Hypothalamus (tissue), 51 donors: ENCODE measurements at places on chromosomes 2 and 18.

DNA sequence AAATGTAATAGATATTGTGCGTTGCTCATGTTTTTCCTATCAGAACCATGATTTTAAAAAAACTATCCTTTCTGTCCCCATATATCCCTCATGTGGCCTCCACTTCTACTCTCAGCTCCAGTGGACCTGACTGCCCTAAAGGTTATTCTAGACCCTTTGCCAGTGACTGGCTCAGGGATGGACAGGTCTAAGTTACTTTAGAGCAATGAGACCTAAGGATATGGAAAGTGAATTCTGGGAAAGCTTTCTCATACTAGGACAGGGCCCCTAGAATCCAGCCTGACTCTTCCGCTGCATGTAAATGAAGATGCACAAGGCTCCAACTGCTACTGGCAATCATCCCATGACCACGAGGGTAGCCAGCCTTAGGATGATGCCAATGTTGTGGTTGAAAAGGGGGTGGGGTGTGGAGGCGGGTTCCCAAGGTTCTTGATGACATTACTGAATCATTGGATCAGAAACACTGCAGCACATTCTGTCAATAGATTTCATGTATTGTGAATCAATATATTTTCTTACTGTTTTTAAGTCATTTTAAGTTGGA, 21.3 kb downstream of the C2orf69 start:
- no peak for DNase-seq

DNA sequence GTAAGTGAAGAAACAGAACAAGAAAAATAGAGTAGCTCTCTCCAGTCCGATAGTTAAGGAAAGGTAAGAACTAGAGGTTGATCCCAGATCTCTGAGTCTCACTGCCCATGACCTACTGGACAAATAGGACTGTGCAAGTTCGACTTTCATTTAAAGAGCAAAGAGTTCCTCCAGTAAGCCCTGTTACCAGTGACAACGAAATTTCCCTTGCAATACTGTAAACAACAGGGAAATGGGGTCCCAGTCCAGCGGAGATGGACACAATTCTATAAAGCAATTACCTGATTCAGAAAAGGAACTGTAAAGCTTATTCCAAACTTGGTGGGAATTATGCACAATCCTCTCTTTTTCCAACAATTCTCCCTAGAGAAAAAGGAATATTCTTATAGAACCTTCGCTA, 65.9 kb downstream of the XDH start:
- no peak for DNase-seq

GRCh38 chr18:78309307-78309706, 670.3 kb upstream of the SALL3 start:
- no peak for DNase-seq

DNA sequence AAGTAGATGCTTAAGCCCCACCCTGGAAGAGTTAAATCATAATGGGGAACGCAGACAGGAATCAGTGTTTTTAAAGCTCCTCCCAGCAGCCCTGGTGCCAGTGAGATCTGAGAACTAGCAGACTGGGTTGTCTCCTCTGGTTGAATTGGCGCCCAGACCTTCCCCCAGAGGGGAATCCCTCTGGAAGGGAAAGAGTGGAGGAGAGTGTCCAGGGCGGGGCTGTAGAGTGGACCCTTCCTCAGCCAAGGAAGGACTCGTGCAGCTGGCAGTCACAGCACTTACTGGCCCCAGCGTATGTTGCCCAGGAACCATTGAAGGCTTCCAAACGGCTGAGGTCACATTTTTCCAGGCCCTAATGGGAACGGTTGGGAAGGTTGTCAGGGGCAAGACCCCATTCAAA, 62.5 kb downstream of the TGOLN2 start:
- peak; percentile 33 for DNase-seq

- no peak for DNase-seq
Measured at GRCh38 chr2:232419245-232420072, 12.8 kb downstream of the ALPG start.

DNA sequence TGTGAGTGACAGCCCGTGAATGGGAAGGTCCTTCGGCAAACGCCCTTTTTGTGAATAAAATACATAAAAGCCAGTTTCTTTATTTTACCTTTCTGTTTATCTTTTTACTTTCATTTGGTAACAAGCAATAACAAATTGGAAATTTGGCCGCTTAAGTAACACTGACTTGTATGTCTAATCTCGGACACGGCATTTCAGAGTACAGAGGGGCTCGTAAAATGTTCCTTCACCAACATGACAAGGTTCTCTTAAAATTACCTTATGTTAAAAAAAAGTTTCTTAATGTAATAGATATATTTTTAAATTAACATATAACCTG, 558 bp upstream of the NEMP2 start:
- no peak for DNase-seq

DNA sequence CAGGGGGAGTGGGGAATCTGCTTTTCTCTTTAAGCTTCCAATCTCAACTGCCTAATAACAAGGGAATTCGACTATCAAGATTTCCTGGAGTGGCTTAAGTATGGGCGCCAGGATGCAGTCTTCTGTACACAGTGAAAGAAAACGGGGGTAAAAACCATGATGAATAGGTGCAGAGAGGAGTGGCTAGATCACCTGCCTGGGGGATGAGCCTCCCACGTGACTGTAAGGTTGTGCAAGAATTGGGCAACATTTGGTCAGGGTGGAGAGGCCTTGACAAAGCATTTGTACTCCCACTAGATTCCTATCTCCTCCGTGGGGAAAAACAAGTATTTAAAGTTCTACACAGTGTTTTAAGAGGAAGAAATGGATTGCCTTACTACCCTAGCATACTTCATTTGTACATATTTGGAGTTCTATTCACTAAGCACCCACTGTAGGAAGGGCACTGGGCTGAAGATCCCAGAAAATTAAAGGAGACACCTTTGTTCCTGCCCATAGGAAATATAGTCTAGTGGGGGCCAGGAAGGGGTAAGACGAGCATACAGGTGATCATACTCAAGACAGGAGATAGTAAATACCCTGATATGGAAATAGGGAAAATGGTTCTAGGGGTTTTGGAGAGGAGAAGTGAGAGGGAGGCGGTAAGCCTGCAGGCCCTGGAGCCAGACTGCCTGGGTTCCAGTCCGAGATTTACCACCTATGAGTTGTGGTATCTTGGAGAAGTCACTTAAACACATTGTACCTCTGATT, 29.2 kb downstream of the EPAS1 start:
- no peak for DNase-seq

- DNase-seq, result no peak
Measured at GRCh38 chr2:150392614-150393013, 94.9 kb downstream of the RND3 start.

DNA sequence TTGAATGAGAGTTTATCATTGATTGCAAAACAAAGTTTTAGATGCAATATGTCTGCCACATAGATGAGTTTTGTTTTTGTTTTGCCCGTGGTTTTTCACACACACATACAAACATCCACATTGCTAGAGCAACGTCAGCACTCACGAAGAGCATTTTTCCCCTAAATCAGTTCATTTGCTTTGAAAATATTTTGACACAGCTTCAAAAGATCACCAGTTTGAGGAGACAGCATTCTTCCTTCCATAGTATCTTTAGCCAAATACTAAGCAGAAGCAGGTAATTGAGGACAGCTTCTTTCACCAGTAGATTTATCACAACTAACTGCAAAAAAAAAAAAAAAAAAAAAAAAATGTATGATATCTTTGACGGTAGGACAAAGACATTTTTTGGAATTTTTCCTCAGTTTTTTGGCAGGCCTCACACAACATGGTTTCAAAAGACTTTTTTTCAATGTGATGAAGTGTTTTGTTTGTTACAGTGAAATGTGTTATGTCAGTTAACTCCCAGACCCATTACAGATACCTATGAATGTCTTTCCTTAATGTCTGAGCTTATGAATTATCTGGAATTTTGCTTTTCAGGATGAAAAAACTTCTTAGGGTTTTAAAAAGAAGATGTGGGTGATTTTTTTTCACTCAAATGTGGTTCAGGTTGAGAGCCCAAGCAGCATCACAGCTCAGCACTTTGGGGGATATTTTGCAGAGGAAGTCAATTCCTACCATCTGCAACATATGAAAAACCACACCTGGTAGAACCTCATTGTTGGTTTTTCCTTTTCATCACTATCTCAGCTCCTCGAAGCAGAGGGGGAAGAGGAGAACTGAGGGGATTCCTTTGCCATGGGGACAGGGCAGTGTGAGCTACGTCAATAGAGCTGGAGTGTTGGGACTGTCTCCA, 31.6 kb downstream of the AOX1 start:
- DNase-seq, result no peak

DNA sequence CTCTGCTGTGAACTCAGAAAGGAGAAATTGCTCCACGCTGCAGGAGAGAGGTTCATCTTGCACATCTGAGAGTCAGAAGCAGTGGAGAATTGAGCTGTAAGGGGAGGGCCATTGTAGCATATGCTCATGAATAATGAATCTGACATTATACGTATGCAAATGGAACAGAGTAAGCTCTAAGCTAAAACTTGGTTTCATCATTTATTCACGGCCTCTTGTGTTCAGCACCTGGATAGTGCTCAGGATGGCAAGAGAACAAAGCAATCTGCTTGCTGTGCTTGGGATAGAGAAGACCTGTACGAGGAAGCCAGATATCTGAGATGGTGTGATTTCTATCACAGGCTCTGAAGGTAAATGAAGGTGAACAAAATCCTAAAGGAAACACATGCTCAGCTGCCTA, 87.9 kb upstream of the GCFC2 start:
- no peak for DNase-seq

DNA sequence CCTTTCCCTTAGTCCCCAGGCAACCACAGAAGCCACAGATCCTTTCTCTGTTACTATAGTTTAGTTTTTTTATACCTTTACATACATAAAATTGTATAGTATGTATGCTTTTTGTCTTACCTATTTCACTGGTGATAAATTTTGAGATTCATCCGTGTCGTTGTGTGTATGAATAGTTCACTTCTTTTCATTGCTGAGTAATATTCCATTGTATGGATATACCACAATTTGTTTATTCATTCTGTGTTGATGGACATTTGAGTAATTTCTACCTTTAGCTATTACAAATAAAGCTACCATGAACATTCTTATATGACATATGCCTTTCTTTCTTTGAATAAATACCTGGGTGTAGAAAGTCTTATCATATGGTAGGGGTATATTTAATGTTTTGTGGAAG, 102.8 kb upstream of the CERS6 start:
- no peak for DNase-seq

DNA sequence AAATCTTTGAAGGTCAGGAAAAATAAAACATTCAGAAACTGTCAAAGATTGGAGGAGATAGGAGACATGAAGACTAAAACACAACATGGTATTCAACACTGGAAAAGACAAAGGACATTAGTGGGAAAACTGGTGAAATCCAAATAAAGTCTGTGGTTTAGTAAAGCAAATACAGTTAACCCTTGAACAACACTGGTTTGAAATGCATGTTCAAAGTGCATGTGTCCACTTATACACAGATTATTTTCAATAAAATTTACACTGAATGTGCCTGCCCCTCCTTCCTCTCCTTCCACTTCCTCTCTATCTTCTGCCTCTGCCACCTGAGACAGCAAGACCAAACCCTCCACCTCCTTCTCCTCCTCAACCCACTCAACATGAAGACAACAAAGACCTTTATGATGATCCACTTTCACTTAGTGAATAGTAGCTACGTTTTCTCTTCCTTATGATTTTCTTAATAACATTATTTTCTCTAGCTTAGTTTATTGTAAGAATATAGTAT, 14.5 kb downstream of the OLA1 start:
- no peak for DNase-seq

DNA sequence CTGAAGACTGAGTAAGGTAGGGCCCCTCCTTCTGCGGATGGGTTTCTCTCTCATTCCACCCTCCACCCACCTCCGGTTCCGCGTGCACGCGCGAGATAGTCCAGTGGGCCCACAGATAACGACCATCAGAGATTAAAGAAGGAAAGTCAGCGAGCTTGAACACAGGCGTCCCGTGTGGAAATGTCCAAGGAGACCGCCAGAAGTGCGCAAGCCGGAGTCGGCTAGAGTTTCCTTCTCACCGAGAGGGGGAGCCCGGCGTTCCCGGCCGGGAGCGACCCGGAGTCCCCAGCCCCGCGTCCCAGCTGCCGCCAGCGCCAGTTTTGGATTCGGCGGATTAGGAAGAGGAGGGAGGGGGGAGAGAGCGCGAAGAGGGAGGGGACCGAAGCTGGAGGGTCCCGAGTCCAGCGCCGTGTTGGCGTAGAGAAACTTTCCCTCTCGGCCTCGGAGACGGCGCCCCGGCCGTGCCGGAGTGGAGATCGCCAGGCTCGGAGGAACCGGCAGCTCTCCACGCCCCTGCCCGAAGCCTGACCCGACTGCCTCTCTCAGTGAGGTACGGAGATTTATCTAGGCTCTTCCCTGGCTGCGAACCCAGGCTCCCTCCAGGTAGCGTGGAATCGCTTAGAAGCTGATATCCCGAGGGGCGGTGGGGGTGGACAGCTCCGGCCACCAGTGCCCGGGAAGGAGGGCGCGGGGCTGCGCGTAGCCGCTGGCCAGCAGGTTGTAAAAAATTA, at the start of gene GULP1:
Gene GULP1, plus strand, starts transcription at position 258 of the 731 bp plus-strand sequence. CDS start 185,829 bp downstream, outside the sequence.
- DNase-seq, result peak; percentile 63

DNA sequence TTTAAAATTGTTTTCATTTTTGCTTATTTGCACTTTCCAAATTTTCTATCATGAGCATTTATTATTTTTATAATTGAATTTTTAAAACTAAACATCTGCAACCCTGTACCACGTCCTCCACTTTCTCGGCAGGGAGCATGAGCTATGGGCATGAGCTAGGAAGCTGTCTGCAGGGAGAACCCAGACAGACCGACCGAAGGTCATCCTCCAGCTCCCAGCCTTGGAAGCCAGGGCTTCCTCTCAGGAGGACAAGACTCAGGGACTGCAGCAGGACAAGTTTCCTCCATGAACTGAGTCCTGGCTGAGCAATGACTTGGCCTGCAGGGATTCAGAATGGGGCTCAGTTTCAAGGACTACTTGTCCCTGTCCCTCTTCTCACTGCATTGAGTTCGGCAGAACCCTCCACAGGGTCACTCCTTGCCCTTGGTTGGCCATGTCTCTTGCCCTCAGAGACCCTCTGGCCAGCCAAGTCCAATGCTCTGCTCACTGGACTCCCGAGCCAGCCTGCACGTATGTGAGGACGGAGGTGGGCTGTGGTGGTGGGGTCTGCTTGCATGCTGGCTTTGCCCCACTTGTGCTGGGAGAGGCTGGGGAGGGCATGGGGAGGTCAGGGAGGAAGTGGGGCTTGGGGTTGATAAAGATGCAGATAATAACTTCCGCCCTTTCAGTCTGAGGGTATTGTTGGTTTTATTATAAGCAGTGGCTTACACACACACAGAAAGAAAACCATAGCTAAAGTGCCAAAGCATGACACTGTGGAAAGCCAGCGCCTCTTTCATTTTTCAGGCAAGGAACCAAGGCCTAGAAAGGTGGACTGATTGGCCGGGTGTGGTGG, 6.6 kb downstream of the NMUR1 start:
- no peak for DNase-seq

- no peak for DNase-seq
Measured at GRCh38 chr2:182792441-182792840, 74.0 kb downstream of the FRZB start.

DNA sequence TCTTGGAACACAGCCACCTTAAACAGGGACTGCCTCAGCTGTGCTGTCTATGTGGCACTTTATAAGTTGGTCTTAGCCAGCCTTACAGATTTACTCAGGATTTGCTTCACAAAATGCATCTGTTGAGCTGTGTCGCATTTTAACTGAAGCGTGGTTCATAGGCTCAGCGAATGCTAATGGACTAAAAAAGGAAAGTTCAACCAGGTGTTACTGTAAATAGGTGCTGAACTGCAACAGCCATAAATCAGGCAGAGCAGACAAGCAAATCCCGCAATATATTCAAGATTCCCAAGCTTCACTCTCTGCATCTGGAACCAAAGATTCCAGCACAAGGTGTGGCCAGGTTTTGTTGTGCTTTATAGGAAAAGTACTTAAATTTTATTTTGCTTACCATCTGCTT, 130.0 kb downstream of the EPHA4 start:
- DNase-seq, result no peak

- no peak for DNase-seq
Measured at GRCh38 chr2:177296040-177296439, 31.5 kb upstream of the NFE2L2 start.
